Ureter (tissue), 1 donor: ENCODE measurements at places on chromosomes 5 and 9. TPM values are rescaled to one million over a fixed set of nuclear protein-coding genes. Genes with fewer than 3 reads are reported as not detected.

The PCDHB12 gene
- total RNA-seq, result 2.8 TPM

The TLX3 gene
- not detected for total RNA-seq

The NPR3 gene
- 1.4 TPM for total RNA-seq

The TMEM8B gene
- 32.3 TPM for total RNA-seq

GRCh38 chr9:23603311-23603710, 222.7 kb downstream of the ELAVL2 start:
- no peak for DNase-seq

DNA sequence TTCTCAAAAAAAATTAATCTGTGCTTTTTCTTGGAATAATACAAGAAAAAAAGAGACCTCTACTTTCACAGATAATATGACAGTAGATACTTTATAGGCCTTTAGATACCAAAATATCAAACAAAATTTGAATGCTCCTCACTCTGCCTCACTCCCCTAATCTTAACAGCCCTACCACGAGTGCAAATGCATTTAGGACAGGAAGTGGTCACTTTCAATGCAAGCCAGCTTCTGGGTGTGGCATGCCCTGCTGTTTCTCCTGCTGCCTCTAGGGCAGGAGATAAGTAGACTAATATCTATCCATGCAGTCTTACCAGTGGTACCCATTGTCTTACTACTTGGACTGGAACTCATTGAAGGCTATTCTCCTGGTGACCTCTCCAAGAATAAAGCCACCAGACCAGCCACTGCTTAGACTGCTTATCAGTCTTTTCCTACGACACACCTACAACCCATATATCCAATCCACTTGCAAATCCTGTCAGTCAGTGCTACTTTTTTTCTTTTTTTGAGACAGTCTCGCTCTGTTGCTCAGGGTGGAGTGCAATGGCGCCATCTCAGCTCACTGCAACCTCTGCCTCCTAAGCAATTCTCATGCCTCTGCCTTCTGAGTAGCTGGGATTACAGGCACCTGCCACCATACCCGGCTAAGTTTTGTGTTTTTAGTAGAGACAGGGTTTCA, 23.0 kb downstream of the FRRS1L start:
- no peak for DNase-seq

DNA sequence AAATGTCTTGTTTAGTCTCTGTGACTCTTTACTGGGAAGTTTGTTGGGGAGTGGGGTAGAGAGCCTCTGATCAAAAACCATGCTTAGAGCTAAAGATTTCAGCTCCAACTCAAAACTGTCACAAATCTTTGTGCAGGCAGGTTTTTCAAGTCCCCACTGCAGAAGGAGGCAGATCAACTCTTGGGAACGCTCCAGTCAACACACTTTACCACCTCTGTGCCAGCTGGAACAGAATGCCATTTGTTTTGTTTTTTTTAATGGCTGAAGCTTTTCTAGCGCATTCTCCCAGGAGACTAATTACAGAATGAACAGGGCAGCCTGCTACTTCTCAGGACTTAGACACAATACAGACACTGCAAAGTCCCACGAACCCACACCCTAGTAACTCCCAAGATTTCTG, 17.9 kb upstream of the LHX6 start:
- no peak for DNase-seq

GRCh38 chr9:19914044-19914443, 125.2 kb upstream of the SLC24A2 start:
- DNase-seq, result no peak

DNA sequence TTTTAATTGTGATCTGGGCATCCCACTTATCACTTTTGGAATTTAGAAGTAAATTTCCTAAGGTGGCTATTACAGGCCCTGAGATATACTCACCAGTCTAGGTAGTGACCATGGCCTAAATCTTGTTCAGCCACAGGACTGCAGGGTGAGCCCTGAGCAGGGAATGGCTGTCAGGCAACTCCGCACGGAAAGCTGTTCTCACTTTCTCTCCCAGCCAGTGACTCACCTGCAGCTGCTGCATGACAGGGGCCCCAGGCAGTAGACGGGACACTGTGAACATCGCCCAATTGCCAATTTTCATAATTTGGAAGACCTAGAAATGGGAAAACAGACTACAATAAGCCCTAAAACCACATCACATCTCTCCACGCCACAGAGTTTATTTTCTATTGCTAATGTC, 69.6 kb upstream of the TAF1L start:
- no peak for DNase-seq
